ENCODE measurements at places on chromosomes 5 and 9.

DNA sequence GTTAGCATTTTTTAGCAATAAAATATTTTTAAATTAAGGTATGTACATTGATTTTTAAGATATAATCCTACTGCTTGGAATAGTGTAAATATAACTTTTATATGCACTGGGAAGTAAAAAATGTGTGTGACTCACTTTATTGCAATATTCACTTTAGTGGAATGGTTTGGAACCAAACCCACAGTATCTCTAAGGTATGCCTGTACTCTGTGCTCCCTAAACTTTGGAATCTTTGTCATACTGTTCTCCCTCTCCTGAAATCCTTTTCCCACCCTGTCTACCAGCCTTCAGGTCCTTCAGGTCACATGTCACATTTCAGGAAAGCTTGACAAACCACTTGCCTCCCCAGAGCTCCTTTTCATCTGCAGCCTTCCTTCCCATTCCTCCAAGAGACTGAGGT, 308.7 kb downstream of the SPOCK1 start:
- DNase-seq: peak; percentile 14

- DNase-seq: no peak
Observed at GRCh38 chr5:174362514-174362913, 317.0 kb downstream of the NSG2 start.

GRCh38 chr9:36934478-36935065, 99.5 kb downstream of the PAX5 start:
- no peak for DNase-seq

DNA sequence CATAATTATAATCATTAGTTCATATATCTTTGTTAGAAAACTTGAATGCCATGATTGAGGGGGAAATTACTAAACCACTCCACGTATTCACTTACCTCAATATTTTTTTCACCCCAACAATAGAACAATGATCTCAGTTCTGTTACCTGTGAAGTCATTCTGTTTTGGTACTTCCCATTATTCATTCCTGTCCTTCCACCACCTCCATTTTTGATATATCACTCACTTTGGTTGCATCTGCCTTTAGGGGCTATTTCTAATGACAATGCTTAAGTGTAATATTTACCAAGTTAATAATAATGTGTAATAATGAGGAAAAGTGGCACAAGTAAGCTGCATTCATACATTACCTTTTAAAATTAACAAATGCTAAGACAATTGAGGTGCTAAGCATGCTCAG, 218.4 kb downstream of the SPATA31D1 start:
- DNase-seq: no peak

- DNase-seq: no peak
Observed at GRCh38 chr5:91074615-91075014, 308.5 kb downstream of the ARRDC3 start.

DNA sequence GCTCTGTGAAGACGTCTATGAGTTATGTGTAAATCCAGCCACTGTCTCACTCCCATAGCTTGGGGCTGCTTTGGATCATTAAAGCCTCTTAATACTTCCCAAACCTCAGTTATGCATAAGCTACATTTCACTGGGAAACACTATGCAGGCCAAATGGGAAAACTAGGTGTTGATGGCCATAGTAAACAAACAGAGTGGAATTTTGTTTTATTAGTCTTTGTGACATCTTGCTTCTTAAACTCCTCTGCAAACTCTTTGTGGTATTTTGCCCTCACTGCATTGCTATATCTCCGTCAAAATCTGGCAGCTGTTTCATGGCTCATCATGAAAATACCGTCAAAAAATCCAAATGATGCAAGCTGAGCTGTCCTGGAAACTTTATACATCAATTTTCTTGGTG, 167.2 kb upstream of the HMHB1 start:
- no peak for DNase-seq

DNA sequence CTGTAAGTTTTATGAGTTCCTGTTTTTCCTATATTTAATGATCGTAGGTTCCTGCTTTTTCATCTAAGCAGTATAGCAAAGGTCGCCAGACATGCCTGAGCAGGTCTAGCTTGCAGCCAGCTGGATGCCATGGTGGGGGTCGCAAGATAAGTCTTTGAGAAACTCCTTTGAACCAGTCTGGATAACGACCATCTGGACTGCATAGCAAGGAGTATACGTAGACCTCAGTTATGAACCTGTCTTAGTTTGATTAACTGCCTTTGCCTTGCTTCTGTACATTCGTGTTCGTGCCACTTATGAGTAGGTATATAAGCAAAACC, 8.4 kb upstream of the SPATA31E1 start:
- no peak for DNase-seq

- no peak for DNase-seq
Observed at GRCh38 chr5:60020457-60020856, 126.9 kb upstream of the PDE4D start.

- no peak for DNase-seq
Observed at GRCh38 chr5:13317654-13318053, 626.8 kb downstream of the DNAH5 start.

- peak; percentile 92 for DNase-seq
Observed at GRCh38 chr5:120388016-120388781, 75.9 kb upstream of the PRR16 start.

All from A172 (cell line).